ENCODE measurements at places on chromosomes 1 and 21.

GRCh38 chr1:145993618-145994390 lies 2.6 kb downstream of the TXNIP start:
- DNase-seq: no peak

GRCh38 chr1:12447849-12448312 lies 170.1 kb downstream of the DHRS3 start:
- DNase-seq: no peak

DNA sequence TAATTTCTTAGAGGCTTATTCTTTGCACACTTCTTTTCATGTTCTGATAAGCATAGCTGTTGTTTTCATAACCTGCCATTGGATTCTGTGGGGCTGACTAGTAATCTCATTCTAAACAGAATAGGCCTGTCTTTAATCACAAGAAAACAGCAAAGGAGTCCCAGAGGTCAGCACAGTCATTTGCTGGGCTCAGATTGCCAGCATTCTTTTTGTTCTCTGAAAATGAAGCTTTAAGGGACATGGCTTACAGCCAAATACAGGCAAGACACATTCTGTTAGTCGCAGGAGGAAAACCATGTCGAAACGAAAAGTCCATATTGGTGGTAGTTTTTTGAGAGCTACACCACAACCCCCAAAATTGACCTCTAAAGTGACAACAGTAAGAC lies 75.0 kb downstream of the MRPS6 start:
- DNase-seq: no peak

DNA sequence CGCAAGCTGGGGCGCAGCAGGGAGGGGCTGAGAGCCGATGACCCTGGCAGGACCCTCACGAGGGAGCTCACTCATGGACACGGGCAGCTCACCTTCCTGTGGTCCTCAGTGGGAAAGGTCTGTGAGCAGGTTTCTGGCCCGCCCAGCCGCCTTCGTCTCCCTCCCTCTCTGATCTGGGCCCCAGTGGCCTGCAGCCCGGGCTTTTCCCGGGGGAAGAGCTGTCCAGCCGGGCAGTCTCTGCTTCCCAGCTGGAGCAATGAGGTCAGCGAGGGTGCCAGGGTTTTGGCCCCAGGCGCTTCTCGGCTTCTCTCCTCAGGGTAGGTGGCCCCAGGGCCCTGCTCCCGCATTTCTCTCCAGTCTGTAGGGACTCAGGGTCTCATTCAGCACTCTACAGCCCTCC lies 22.2 kb upstream of the ARHGEF16 start:
- no peak for DNase-seq

DNA sequence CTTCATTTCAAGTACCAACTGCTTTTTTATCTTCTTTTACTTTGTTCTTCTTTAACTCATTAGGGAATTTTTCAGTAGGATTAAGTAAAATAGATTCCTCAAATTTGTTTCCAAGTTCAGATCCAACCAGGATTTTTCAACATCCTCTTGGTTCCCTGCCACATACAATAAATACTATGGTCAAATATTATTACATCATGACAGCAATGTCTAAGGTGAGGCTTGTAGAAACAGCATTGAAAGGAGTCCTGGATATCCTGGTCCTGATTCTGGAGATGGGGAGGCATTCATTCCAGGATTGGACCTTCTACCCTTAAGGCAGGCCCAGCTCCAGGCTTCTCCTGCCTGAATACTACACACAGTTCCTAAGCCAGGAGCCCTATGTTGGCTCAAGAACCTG lies 80.2 kb upstream of the F3 start:
- DNase-seq: no peak

DNA sequence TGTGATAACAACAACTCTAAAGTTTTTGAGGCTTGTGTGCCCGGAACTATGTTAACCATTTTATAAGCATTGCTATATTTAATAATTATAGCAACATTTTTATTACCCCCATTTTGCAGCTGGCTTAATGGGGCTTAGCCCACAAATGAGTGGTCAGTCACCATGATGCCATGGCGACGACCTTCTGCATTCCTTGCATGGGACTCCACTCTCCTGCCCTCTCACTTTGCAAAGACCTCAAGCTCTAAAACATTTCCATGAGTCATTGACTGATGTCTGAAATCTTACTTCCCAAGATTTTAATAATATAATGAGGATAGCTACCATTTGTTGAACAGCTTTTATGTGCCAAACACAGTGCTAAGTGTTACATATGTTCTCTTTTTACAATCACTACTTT lies 15.4 kb downstream of the NGF start:
- DNase-seq: no peak

DNA sequence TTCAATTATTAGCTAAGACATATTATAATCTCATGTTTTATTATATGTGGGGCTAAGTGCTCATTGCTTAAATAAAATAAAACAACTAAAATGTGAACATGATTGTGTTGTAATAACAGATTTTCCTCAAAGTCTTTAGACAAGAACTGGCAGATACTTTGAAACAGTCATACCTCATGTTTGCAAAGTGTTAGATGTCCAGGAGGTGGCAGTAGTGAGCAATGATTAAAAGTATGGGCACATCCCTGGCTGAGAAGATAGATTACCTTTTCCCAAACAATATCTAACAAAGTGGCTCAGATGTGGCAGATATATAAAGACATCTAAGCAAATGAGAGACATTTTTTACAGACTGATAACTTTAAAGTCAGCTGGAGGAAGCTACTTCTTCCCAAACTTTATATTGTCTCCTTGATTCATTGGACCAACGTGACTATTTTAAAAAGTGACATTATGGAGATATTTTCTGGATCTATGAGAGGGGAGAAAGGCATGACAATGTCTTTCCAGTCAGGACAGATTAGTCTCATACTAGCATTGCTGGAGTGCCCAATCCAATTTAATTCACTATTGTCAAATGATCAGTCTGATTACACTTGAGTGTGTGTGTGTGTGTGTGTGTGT lies 269.8 kb downstream of the S1PR1 start:
- peak; percentile 12 for DNase-seq

GRCh38 chr1:203133970-203134725 lies 6.6 kb downstream of the ADORA1 start:
- DNase-seq: no peak

DNA sequence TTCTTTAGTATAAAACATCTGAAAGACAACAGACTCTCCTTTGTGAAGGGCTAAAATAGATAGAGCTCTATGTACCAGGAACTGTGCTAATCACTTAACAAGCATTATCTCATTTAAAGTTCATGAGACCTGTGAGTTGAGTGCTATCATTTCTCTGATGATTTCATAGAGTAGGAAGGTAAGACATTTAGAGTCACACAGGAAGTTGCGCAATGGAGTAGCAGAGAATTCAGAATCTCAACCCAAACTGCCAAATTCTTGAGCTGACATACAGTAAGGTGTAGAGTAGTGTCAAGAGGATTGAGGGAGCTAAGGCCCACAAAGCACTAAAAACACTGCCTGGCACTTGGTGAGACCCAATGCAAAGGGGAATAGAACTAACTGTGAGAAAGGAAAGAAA lies 384.3 kb downstream of the NTNG1 start:
- DNase-seq: no peak

DNA sequence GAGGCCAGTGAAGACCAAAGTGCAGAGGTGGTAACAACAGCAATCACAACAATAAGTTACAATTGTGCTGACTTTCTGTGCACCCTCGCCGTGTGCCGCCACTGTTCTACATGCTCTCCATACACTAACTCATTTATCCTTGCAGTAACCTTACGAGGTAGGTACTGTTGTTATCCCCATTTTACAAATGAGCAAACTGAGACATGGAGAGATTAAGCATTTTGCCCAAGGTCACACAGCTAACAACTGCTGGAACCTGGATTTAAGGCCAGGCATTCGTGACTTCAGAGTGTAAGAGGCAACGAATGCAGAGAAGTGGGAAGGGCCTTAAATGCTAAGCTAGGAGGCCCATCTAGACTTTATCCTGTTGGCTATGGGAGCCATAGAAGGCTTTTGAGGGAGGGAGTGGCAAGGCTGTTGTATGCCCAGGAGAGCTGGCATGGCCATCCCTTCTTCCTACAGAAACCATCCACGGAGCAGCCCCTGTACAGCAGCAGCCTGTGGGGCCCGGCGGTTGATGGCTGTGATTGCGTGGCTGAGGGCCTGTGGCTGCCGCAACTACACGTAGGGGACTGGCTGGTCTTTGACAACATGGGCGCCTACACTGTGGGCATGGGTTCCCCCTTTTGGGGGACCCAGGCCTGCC lies 36.6 kb downstream of the AZIN2 start:
- no peak for DNase-seq

- DNase-seq: no peak
These were observed 131.5 kb downstream of the DHRS3 start for GRCh38 chr1:12486401-12487005.

GRCh38 chr1:193581341-193581740 lies 394.9 kb upstream of the B3GALT2 start:
- no peak for DNase-seq

GRCh38 chr1:46036894-46037839 lies 95.3 kb downstream of the PIK3R3 start:
- DNase-seq: peak; percentile 86

DNA sequence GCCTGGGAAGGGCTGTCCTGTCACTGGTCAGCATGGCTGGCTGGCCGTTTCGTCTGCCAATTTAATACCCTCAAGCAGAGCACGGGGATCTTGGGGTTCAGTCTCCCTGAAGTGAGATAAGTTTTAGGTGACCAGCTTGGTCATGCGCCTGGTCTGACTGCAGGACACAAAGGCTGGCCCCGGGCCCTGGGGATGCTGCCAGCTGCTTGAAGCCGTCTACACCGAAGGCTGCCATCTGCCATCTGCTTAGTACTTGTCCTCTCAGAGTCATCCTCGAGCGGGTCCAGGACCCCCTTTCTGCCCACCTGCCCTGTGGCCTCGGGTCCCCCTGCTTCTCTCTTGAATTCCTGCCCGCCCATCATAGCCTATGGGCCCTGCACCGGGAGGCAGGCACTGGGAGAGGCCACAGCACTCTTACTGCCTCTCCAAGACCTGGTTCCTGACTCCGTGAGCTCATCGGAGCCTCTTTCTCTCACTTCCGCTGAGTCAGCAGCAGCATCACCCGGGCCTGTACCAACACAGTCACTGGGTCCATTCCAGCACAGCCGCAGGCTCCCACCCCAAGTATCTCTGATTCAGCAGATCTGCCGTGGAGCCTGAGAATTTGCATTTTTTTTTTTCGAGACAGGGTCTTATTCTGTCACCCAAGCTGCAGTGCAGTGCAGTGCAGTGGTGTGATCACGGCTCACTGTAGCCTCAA lies 7.0 kb downstream of the FBLIM1 start:
- no peak for DNase-seq

DNA sequence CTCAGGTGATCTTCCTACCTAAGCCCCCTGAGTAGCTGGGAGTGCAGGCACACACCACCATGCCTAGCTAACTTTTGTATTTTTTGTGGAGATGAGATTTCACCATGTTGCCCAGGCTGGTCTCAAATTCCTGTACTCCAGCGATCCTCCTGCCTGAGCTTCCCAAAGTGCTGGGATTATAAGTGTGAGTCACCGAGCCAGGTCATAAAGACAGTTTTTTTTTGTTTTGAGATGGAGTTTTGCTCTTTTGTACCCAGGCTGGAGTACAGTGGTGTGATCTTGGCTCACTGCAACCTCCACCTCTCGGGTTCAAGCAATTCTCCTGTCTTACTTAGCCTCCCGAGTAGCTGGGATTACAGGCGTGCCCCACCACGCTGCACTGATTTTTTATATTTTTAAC lies 42.1 kb downstream of the KIF1B start:
- no peak for DNase-seq

Measured in stimulated activated CD4-positive, alpha-beta T cell treated with anti-CD3 and anti-CD28 coated beads, Interleukin-4, amount 100 ng/mL, for 48 hours (primary cell).